ENCODE measurements at places on chromosomes 2 and 18.

DNA sequence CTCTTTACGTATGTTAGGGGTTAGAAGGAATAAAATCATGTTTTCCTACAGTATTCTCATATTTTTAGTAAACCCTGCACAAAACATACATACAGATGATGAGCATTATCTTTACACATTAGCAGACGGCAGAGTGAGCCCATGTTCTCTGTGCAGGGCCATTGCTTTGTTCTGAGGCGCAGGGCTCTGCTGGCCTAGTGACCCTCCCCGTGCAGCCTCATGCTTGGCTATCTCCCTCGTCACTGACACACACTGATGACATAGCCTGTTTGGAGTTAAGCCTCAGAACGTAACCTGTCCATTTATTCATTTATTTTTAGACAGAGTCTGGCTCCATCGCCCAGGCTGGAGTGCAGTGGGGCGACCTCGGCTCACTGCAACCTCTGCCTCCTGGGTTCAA lies 115.9 kb upstream of the FOSL2 start:
- no peak for DNase-seq

DNA sequence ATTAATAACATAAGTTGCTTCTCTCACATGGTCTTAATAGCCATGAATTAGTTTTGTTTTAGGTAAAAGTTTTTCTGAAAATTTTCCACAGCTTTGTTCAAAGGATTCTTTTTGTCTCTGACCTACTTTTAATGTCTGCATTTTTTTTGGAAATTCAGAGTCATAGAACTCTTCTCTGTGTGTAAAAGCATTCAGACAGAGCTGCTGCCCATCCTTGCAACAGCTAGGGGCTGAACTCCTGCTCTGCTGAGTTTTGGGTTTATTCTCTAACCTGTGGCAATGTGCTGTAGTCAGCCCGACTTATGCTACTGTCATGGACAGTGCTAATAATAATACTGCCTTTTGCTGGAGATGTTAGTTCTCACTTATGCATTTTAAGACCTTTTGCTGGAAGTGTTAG lies 44.1 kb downstream of the RALBP1 start:
- no peak for DNase-seq

DNA sequence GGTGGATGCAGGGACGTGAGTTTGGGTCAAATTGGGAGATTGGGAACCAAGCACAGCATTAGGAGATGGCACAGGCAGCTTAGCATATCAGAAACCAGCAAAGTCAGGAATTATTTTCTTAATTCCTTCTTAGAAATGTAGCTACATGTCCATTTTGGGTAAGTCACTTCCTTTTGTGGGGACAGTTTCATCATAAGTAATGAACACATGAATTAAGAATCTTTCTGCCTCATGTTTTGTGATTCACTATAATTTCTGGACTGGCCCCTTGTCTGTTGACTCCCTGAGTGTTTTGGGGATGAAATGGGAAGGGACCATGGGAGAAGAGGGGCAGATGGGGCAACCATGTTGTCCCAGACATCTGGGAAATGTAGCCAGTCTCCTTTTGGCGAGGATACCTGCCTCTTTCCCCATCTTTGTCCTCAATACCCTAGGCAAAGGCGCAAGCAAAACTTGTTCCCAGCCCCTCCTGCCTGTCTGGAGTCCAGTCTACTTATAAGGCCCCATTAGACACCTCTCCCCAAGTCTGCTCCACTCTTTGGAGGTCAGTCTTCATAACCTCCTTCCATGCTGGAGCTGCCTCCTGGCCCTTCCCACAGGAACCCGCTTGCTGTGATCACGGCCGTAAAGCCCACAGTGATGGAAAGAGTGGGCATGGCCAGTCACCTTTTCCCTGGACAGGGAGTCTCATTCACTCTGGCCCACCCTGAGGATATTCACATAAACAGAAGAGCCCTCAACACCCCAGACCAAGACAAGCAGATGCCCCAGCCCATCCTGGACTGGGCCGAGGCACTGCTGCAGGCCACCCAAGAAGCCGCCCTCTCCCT lies 25.7 kb downstream of the MTHFD2 start:
- no peak for DNase-seq

GRCh38 chr2:151478011-151478410 lies 68.3 kb downstream of the RIF1 start:
- no peak for DNase-seq

DNA sequence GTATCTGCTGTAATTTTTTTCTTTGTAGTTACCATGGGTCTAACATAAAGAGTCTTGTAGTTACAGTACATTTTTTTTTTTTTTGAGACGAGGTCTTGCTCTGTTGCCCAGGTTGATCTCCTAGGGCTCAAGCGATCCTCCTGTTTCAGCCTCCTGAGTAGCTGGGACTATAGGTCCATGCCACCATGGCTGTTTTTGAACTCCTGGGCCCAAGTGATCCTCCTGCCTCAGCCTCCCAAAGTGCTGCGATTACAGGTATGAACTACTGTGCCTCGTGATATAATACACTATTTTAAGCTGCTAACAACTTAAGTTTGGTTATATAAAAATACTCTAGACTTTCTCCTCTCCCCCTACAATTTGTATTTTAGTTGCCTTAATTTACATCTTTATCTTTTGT lies 46.3 kb downstream of the ASB1 start:
- DNase-seq: no peak

- DNase-seq: no peak
These were observed 205.5 kb downstream of the BCL2 start for GRCh38 chr18:63113899-63114565.

DNA sequence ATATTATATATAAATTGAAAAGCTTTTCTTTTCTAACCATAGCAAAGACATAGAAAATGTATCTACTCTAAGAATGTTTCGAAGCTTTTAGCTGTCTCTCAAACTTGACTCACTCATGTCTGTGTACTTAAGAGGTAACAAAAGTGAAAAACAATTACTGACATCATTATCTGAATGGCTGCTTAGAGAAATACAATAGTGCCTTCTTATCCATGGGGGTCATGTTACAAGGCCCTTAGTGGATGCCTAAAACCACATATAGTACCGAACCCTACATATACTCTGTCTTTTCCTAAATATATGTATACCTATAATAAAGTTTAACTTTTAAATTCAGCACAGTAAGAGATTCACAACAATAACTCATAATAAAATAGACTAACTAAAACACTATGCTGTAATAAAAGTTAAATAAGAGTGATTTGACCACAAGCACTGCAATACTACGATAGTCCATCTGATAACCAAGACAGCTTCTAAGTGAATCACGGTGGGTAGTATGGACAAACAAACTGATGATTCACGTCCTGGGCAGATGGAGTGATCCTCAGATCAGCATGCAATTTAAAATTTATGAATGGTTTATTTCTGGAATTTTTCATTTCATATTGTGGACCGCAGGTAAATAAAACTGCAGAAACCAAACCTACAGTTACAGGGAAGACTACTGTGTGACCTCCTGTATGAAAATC lies 246.2 kb downstream of the XIRP2 start:
- no peak for DNase-seq

DNA sequence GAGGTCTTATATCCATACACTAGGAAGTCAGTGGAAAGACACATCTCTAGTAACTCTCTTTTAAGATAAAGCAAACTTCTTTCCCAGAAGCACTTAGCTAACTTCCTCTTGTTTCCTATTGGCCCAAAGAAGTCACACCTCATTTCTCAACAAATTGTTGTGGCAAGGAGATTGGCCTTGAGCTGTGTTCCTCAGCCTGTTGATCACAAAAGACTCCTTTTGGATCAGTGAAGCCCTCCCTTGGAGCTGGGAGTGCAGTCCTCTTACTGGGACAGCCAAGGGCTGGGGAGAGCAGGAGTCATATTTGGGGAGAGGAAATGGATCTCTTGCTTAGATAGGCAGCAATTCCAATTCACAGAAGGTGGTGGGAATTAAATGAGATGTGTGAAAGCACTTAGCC lies 51.2 kb upstream of the DAPL1 start:
- DNase-seq: no peak

DNA sequence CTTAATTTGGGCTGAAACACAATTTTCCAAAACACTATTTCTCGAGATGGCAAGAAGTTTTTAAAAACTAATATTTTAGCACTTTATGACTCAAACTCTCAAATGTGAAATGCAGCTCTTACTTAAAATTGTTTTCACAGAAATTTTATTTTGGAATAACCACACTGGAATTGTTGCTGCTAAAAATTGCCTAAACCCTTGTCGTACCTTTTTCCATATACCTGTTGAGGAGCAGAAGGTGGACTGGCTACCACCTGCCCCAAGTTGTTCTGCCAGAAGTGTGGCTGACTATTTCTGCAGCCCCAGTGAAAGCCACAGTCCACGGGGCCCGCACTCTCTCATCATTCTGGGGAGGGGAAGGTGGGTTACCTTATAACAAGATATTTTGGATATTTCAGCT lies 23.4 kb downstream of the TNFRSF11A start:
- no peak for DNase-seq

DNA sequence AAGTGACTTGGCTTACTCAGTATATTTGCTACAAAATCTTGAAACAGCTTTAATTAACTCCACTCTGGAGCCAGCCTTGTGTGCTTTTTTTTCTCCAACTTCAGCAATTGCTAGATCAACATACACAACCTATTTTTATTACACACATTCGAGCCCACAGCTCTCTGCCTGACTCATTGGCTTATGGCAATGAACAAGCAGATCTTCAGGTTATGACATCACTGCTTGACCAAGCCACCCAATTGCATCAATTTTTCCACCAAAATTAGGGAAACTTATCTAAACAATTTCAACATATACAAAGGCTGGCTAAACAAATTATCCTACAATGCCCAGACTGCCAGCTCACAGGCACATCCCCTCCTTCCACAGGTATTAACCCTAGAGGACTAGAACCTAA lies 39.6 kb upstream of the PDK1 start:
- DNase-seq: no peak

GRCh38 chr18:43247944-43248343 lies 29.3 kb downstream of the SYT4 start:
- DNase-seq: no peak

GRCh38 chr2:37984589-37984988 lies 59.5 kb downstream of the RMDN2 start:
- DNase-seq: no peak

DNA sequence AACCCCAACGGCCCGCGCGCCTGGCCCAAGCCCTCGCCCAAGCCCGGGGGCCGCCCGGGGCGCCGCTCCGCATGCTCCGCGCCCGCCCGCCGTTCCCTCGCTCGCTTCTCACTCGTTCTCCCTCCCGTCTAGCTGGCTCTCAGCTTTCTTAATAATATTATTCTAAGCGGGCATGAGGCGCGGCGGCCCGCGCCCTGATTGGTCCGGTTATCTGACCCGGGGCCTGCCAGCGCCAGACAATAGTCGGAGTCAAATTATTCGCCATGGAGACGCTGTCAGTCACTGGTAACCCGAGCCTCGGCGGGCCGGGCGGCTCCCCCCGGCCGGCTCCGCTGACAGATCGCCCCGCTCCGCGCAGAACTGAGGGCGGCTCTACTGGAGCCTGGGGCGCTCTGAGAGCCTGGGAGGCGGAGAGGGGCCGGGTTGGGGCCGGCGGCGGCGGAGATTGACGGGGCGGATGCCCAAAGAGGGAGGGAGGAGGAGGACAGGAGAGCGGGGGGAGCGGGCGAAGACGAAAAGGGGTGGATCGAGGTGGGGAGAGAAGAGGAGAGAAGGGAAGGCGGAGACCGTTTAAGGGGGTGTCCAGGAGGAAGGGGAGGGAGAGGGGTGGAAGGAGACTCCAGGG lies at the start of gene SIX2:
SIX2 (minus strand) TSS at position 150 of the 625 bp plus-strand sequence. CDS start 342 bp downstream, outside the sequence.
- DNase-seq: no peak

- no peak for DNase-seq
These were observed 175.2 kb upstream of the SLC14A2 start for GRCh38 chr18:45439851-45440645.

- DNase-seq: no peak
These were observed 7.4 kb downstream of the PPP4R3B start for GRCh38 chr2:55609938-55610578.

DNA sequence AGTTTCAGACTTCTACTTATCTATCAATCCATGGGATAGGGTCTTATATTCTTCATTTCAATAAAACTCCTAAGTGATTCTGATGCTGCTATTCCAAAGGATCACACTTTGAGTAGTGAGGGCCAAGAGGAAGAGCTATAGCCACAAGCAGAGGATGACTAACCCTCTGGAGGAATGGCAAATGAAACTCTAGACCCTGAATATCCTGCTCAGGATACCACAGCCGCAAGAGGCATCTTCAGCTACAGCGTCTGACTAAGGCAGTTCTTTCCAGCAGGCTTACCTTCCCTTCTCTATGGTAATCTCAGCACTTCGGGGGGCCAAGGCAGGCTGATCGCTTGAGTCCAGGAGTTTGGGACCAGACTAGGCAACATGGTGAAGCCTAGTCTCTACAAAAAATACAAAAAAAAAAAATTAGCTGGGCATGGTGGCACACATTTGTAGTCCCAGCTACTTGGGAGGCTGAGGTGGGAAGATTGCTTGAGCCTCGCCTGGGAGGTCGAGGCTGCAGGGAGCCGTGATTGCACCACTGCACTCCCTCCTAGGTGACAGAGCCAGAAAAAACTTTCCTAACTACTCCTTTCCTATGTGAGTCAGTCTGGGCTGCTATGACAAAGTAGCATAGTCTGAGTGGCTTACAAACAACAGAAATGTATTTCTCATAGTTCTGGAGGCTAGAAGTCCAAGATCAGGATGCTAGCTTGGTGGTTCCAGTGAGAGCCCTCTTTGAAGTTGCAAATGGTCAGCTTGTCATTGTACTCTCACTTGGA lies 371.9 kb downstream of the IRS1 start:
- no peak for DNase-seq

- no peak for DNase-seq
These were observed 158.0 kb downstream of the LTBP1 start for GRCh38 chr2:33104726-33105125.

GRCh38 chr2:198490748-198491147 lies 686.4 kb downstream of the PLCL1 start:
- no peak for DNase-seq

GRCh38 chr18:76803814-76804213 lies 18.5 kb upstream of the ZNF236 start:
- DNase-seq: peak; percentile 39

GRCh38 chr18:8793445-8794155 lies 88.2 kb downstream of the MTCL1 start:
- DNase-seq: no peak

DNA sequence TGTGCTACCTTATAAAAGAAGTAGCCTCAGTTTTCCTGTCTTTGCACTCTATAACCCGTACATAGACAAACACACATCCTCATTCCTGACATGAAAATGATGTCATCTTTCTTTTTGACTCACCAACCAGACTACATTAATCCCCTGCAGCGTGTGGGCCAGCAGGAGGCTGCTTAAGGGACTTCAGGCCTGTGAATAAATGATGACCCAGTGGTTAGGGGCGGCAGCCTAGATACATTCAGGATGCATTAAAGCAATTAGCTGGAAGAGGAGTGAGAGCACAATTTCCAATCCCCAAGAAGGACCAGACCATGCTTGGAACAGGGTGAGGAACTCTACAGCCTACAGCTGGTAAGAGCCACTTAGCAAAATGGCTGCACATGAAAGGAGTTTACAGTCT lies 57.3 kb upstream of the KLF7 start:
- no peak for DNase-seq

GRCh38 chr2:108029496-108029895 lies 43.2 kb downstream of the SLC5A7 start:
- DNase-seq: no peak

DNA sequence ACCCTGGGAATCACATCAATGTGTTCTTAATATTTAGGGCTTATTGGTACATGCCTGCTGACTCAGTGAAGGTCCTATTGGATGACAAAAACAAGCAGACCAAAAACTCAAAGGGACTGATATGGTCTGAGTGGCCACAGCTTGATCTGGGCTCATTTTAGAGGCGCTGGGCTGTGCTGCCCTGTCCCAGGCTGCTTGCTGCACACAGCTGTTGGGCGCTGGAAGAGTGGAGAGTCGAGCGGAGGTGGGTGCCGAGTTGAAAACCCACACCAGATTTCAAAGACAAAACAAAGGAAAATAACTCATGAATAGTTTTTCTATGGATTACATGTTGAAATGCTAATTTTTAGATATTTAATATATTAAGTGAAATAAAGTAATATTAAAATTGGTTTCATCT lies 68.5 kb downstream of the LONRF2 start:
- no peak for DNase-seq
